ENCODE measurements at places on chromosomes 4 and X.

- DNase-seq = no peak
Observed at GRCh38 chr4:113452868-113453620, 308.5 kb downstream of the CAMK2D start.

DNA sequence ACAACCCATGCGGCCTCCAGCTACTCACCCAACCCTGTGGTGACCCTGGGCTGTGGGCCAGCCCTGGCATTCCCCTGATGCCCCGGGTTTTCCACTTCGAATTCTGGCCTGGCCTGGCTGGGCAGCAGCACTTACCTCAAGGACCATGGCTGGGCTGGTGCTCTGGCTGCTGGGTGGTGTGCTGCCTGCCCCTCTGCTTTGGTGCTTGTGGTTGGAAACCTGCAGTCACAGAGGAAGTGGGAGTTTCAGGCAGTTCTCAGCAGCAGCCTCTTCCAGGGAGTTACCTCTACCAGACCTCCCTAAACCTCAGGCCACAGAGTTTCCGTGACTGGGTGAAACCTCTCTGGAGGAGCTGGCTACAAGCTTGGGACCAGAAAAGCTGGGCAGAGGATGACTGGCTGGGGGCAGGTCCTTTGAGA is at the start of gene CXCR3:
TSS of gene CXCR3 (minus strand) at position 209 of the 419 bp plus-strand sequence. CDS start at position 147, 62 bp downstream.
- DNase-seq = peak; percentile 53

DNA sequence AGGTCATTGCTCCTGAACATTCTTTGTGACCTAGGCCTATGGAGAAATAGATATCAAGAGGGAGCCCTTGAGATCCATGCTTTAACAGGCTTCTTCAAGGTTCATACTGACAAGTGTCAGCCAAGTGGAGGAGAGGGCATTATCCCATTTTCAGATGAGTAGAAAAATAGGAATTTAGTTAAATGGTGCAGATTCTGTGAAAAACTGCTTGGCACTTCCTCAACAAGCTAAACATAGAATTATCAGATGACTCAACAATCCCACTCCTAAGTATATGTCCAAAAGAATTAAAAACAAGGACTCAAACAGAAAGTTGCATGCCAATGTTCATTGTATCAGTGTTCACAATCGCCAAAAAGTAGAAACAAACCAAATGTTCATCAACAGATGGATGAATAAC is 43.8 kb upstream of the KCNIP4 start:
- DNase-seq = no peak

DNA sequence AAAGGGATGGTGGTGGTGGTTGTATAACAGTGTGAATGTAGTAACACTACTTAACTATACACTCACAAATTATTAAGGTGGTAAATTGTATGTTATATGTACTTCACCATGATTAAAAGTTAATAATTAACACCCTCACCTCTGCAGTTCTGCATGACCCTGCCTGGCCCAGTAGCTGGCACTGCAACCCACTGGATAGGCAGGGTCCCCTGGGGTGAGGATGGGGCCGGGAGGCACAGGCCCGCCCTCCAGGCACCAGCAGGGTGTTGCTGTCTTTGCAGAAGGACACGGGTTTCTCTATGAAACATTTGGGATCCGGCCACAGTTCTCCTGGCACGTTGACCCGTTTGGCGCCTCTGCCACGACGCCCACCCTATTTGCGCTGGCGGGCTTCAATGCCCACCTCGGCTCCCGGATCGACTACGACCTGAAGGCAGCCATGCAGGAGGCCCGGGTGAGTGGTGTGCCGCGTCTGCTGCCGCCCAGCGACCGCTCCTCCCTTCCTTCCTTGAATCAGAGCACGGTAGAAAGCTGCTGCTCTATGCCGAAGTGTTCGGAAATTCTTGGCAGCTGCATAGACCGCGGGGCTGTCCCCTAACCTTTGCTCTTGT is 11.8 kb downstream of the MAN2B2 start:
- no peak for DNase-seq

- peak; percentile 79 for DNase-seq
Observed at GRCh38 chr4:142565771-142566170, 280.3 kb downstream of the INPP4B start.

DNA sequence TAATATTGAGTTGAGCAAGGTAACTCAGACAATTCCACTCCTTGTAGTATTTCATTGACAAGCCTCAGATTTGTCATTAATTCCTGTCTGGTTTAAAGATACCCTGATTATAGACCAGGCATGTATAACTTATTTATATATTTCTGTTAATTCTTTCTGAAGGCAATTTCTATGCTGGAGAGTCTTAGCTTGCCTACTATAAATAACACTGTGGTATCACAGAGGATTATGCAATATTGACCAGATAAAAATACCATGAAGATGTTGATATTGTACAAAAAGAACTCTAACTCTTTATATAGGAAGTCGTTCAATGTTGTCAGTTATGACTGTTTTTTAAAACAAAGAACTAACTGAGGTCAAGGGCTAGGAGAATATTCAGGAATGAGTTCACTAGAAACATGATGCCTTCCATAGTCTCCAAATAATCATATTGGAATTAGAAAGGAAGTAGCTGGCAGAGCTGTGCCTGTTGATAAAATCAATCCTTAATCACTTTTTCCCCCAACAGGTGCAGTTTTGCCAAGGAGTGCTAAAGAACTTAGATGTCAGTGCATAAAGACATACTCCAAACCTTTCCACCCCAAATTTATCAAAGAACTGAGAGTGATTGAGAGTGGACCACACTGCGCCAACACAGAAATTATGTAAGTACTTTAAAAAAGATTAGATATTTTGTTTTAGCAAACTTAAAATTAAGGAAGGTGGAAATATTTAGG is 821 bp downstream of the CXCL8 start:
- DNase-seq = no peak

GRCh38 chr4:16655111-16655510 is 243.3 kb downstream of the LDB2 start:
- no peak for DNase-seq

Data from CD4-positive, alpha-beta T cell treated with Interleukin-10 for 1 hour (primary cell).